ENCODE measurements at places on chromosomes 4 and X.

- no peak for DNase-seq
Observed at GRCh38 chr4:105966051-105966450, 70.8 kb downstream of the NPNT start.

- no peak for DNase-seq
Observed at GRCh38 chrX:47611489-47611888, 8.2 kb downstream of the SYN1 start.

DNA sequence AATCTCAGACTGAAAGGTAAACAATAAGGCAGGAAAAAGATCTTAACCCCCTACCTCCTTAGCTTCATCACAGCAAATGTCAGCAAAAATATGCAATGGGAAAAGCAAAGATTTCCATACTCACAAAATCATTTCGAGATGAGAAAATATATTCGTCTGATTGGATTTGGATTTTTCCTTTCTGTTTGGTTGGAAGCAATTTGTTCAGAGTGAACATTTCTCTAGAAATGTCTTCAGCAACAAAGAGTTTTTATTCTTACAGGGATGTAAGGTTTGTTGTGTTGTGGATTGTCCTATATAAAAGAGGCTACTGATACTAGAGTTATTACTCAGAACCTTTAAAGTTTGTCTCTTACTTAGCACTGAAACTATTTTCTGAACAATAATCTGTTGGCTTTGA, 23.8 kb downstream of the GRIA2 start:
- DNase-seq: no peak

DNA sequence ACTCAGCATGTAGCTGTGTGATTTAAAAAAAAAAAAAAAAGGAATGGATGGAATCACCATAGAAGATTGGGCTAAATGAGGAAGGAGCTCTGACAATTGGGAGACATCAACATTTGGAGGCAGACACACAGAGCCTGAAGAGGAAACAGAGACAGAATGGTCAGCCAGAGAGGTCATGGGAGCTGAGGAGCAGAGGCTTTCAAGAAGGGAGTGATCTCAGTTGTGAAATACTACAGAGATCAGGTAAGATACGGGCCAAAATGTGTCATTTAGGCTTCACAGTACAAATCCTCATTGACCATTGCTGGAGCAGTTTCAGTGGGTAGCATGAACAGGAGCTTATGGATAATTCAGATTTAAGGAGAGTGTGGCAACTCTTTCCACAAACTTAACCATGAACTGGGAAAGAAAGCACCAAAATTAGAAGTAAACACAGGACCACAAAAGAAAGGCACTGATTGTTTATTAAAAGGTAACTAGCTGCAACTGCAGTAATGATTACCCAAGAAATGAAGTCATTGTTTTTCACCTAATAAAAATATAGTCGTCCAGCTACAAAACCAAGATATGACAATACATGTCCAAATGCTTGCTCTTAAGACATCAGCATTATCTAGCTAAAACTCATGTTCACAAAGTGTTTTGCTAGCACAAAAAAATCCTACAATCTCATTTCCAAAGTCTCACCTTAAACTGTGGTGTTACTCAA, 203.2 kb downstream of the DHX15 start:
- no peak for DNase-seq

DNA sequence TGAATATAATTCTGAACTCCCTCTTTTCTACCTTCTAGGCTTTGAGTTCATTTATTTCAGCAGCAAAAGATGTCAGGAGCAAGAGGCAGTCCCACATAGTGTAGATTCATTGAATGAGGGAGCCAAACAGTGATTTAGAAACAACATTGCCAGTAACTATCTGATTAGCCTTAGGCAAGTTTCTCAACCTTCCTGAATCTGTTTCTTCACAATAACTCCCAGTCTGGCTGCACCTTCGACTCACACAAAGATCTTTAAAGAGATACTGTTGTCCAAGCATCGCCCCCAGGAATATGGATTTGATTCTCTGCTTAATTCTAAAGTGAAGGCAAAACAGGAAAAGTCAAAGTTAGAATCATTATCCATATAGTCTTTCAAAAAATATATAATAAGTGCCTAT, 1026.2 kb downstream of the DMD start:
- DNase-seq: no peak

DNA sequence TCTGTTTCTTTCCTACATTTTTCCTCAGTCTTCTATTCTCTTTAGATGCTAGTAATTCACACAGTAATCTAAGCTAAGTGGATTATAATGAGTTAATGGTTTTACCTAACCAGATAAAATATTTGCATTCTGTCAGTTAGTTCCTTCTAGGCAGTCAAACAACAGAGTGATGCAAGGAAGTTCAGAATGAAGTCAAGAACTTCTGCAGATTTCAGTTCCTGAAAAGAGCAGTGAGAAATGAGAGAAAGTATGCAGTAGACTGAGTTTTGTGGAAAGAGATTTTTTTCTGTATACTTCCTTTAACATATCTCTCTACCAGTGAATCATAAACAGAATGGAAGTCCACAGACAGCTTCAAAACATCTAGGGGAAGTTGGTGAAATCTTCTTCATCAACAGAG, 774.0 kb upstream of the POU3F4 start:
- no peak for DNase-seq

DNA sequence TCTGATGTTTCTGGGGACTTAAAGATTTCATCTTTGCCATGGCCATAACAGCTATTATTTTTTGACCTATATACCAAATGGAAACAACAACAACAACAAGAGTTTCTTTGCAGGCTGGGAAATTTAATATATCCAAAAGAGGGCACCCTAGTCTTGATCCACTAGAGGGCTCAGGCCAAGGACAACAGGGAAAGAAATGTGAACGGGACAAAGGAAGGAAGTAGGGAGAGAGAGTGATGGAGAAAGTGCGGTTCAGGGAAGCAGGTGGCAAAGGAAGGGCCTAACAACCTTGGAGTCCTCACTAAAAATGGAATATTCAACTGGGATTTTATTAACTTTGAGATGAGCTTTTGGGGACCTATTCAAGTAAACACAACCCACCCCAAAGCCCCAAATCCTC, 67.8 kb upstream of the SCML1 start:
- DNase-seq: no peak

- DNase-seq: no peak
Observed at GRCh38 chrX:7515681-7516413, 327.1 kb upstream of the VCX start.

GRCh38 chr4:2789793-2790582, 2.9 kb upstream of the SH3BP2 start:
- DNase-seq: no peak

GRCh38 chr4:176778491-176778890, 14.2 kb downstream of the VEGFC start:
- DNase-seq: no peak

- no peak for DNase-seq
Observed at GRCh38 chr4:8439914-8440491, 520 bp downstream of the ACOX3 start.

- DNase-seq: no peak
Observed at GRCh38 chr4:106809076-106809475, 227.0 kb downstream of the DKK2 start.

DNA sequence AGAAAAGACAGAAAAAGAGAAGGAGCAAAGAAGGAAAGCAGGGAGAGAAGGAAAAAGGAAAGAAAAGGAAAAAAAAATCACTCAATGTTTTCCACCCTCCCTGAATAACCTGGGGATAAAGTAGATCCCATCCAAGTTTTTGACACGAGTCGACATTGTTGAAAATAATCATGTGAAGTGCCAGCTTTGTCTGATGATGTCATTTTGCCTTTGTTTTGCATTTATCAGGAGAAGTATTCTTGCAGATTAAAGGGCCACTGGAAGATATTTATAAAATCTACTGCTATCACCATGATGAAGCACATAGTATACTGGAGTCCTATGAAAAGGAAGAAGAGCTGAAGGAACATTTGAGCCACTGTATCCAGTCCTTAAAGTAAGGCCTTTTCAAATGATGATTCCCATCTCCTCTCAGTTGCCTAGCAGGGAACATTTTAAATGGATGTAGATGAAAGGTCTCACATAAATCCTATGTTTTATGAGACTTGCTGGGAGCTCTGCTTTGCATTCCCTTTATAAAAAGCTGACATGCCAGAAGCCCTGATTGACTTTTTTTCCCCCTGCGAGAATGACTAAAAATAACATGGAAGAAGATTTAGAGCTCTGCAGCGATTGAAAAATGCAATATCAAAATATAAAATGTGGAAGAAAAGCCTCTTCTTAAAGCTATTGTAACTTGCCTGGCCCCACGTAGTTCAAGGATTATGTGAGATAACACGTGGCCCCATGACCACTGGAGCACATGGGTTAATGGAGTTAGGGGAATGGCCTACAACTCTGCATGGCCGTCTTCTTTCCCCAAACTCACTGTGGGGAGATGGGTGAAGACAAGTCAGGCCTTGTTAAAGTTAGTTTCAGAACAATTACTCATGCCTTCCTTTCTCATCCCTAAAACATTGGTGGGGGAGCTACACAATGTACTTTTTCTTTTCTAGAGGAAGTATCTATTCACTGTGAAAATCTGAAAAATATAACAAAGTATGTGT, 77.5 kb downstream of the INTS12 start:
- DNase-seq: no peak

DNA sequence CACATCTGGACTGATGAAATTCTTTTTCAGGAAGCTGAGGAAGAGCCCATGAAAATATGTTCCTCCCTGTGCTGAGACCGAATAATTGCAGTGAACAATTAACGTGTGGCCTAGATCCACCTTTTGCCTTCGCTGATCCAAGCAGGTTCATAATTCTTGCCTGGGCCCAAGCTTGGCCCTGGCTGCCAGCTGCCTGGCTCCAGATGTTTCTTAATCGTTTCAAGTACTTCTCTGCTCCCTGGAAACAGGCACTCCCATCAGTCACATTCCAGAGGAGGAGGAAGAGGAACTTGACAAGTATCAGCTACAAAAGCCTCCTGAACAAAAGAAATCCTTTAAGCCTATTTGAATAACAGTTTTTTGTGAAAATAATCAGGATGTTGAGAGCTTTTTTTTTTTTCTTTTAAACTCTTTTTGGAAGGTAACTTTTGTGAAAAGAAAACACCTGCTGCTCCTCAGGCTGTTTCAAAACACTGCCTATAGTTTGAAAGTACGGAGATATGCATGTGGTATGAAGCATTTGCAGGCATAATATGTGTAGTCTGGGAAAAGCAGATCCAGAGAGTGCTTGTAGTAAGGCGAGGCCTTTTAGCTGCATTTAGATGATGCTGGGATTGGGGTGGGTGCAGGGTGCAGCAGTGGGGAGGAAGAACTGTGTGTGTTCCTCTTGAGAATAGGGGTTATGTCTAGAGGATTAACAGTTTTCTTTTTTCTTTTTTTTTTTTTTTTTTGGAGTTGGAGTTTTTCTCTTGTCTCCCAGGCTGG, 154.4 kb downstream of the PTTG2 start:
- DNase-seq: no peak

DNA sequence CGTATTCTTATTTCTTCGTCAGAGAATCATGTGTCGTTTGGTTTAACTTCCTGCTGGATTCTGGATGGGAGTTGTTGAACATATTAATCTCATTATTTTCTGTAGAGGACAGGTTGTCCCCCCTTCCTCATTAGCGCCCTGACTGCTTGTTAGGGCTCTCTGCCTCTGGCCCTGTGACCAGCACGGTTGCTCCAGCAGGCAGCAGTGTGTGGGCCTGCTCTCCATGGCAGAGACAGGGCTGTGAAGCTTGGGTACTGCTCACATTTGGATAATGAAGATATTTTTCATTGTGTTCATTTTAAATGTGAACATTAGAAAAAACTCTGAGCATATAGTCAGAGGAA, 102.7 kb downstream of the KLHL8 start:
- DNase-seq: no peak

GRCh38 chrX:66020631-66021334, 19.1 kb downstream of the VSIG4 start:
- no peak for DNase-seq

GRCh38 chrX:106959901-106960300, 39.7 kb downstream of the CLDN2 start:
- no peak for DNase-seq

GRCh38 chrX:95056901-95057300, 1382.9 kb downstream of the FAM133A start:
- no peak for DNase-seq

- no peak for DNase-seq
Observed at GRCh38 chr4:3775005-3775404, 8.8 kb downstream of the ADRA2C start.

DNA sequence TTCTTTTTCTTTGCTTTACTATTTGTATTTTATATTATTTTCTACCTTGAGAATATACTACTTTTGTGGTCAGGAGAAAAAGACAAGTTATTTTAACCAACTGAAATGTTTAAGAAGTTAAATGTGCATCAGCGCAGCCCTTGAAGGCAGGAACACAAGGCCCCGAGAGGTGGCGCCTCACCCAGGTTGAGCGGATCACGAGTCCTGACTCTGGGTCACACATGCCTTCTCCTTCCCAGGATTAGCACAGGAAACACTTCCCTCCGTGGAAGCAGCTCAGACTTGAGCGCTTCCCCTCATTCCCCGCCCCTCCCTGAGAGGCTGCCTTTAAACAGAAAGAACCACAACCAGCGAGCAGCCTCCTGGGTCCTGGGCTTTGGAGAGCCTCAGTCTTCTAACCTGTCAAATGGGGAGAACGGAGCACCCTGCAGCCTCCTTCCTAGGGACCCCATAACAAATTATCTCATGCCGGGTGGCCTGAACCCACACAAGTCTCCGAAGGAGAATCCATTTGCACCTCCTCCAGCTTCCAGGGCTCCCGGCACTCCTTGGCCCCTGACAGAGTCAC, 217.6 kb downstream of the AFAP1 start:
- no peak for DNase-seq

- peak; percentile 61 for DNase-seq
Observed at GRCh38 chr4:140071806-140072205, 82.2 kb downstream of the MAML3 start.

GRCh38 chr4:17544205-17544604, 29.2 kb downstream of the CLRN2 start:
- no peak for DNase-seq

GRCh38 chr4:17816142-17816541, 5.4 kb downstream of the NCAPG start:
- no peak for DNase-seq

- no peak for DNase-seq
Observed at GRCh38 chrX:7889135-7889534, 38.1 kb downstream of the PNPLA4 start.

DNA sequence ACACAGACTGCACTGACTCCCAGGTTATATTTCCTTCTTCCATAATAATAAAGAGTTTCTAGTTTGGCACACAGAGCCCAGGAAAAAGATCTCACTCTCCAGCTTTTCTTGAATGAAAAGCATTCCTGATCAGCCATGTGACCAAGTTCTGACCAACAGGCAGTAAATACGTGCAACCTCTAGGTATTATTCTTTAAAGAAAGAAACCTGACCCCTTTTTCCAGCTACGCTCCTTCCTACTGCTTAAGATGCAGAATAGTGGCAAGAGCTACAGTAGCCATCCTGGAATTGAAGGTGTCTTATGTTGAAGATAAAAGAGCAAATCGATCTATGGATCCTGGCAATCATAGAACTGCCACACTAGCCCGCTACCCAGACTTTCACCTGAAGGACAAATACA, 76.7 kb downstream of the LRBA start:
- no peak for DNase-seq

- DNase-seq: no peak
Observed at GRCh38 chr4:183988874-183989273, 83.8 kb downstream of the STOX2 start.

Data from CD4-positive, alpha-beta T cell treated with Interferon alpha-2 for 1 hour (primary cell).